ENCODE measurements at places on chromosomes 16 and 17. TPM values are rescaled to one million over a fixed set of nuclear protein-coding genes. Genes with fewer than 3 reads are reported as not detected.

The PABPN1L gene
- not detected for total RNA-seq

The FA2H gene
- total RNA-seq, result not detected

The DOC2B gene
- 45.6 TPM for total RNA-seq

The LITAFD gene
- not detected for total RNA-seq

The CHMP1A gene
- 64.3 TPM for total RNA-seq

The CACNG1 gene
- total RNA-seq, result not detected

The LRRC37A2 gene
- total RNA-seq, result 16.0 TPM

The RNPS1 gene
- total RNA-seq, result 83.0 TPM

The ATMIN gene
- 36.1 TPM for total RNA-seq

The TP53TG3F gene
- 0.65 TPM for total RNA-seq

The CSH2 gene
- total RNA-seq, result not detected

The B3GNT9 gene
- 5.3 TPM for total RNA-seq

The C17orf78 gene
- not detected for total RNA-seq

The PSMD3 gene
- 68.6 TPM for total RNA-seq

The ACSM2A gene
- total RNA-seq, result not detected

The CARHSP1 gene
- total RNA-seq, result 52.6 TPM

The ABCA3 gene
- 24.9 TPM for total RNA-seq

The ARSG gene
- 3.6 TPM for total RNA-seq

The TBC1D3D gene
- total RNA-seq, result not detected

The TOB1 gene
- 20.7 TPM for total RNA-seq

The SULT1A3 gene
- 19.8 TPM for total RNA-seq

The NPIPB13 gene
- 10.9 TPM for total RNA-seq

The SLFN11 gene
- total RNA-seq, result 65.2 TPM

The TEKT5 gene
- total RNA-seq, result 0.51 TPM

The ARHGAP27 gene
- total RNA-seq, result 10.1 TPM

The TRIM72 gene
- not detected for total RNA-seq

The ADAM11 gene
- total RNA-seq, result 0.57 TPM

The MYH1 gene
- 0.88 TPM for total RNA-seq

All from subcutaneous adipose tissue (tissue), 4 donors.